Stimulated activated CD4-positive, alpha-beta T cell treated with anti-CD3 and anti-CD28 coated beads, Interleukin-4, amount 100 ng/mL, for 1 hour (primary cell): ENCODE measurements at places on chromosomes 2 and 18.

DNA sequence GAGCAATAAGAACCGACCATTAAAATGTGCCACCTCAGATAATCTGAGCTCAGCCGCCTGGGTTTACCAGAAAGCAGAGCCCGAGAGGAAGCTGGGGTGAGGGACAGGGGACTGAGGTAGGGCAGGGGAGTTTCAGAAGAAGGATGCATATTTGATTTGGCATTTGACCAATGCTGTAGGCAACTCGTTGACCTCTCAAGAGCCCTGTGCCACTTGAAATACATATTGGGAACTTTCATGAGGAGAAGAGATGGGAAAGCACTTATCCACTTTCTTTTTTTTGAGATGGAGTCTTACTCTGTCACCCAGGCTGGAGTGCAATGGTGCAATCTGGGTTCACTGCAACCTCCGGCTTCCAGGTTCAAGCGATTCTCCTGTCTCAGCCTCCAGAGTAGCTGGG lies 148.4 kb upstream of the SPRED2 start:
- no peak for DNase-seq

DNA sequence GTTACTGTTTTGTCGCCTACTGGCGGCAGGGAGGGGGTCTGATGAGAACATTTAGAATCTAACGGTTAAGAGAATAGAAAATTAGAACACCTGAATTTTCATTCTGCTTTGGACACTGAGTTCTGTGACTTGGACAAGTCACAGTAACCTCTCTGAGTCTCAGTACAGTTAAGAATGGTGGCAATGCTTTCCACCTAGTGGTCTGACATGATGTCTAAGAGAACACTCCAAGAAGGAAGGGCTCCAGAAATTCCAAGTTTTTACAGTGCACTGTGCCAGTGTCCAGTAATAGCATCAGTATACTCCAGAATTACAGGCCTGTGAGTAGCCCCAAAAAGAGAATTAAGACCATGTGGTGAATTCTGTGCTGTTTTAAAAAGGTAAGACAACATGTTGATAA lies 174.1 kb upstream of the ZFP36L2 start:
- DNase-seq: no peak

- DNase-seq: no peak
Measured at GRCh38 chr18:28189400-28190239, 12.7 kb upstream of the CDH2 start.

DNA sequence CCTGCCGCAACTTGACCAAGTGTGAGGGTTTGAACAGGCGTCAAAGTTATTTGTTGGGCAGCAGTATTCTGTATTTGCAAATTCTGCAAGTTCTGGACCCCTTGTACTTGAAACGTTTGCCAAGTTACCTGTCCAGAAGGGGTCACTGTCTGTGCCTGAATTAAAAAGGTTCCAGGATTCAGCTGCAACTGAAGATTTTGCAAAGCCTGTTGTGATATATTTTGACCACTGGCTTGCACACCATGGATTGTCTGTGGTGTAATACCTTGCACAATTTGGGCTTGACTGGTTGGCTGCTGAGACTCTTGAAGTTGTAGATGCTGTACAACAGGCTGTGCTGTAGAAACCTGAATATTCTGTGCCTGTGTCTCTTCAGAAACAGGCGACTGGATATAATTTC lies 10.2 kb downstream of the SP3 start:
- no peak for DNase-seq

DNA sequence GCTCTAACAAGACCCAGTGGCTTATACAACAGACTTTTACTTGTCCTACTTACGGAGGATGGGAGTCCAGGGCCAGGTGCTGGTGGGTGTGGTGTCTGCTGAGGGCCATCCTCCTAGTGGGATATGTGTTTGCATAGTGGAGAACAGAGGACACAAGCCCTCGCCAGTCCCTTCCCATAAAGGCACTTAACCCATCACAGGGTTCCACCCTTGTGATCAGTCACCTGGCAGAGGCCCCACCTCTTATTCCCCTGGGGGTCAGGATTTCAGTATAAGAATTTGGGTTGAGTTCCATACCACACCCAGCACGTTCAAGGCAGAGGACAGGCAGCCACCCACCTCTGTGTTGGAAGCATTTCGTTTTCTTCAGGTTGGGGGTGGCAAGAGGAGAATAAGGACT lies 259.0 kb downstream of the AGAP1 start:
- no peak for DNase-seq

DNA sequence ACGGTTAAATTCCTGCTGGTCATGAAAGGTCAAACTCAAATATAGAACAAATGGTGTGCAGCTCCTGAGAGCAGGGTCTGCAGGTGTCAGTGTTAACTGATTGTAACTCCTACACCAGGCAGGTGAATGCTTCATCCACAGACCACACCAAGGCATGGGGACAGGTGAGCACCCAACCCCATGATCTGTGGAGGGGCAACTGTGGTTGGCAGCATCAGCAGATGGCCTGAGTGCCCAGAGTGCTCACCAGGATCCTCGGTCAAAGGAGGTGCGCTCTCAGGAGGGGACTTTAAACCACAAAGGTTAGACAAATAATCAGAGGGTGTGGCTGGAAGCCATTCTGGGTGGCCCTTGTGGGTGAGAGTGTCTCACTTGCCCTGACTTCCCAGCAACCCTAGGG lies 44.5 kb downstream of the PTGR3 start:
- DNase-seq: no peak

- no peak for DNase-seq
Measured at GRCh38 chr2:157319795-157320194, 5.8 kb downstream of the ERMN start.

- no peak for DNase-seq
Measured at GRCh38 chr2:234958746-234959395, 7.1 kb downstream of the SH3BP4 start.

- no peak for DNase-seq
Measured at GRCh38 chr2:225196579-225196978, 154.3 kb upstream of the DOCK10 start.

GRCh38 chr2:134253804-134254203 lies at the start of gene MGAT5:
Gene MGAT5, plus strand, starts transcription at chr2:134254072. Its CDS starts 332 bp downstream, at chr2:134254404.
- no peak for DNase-seq

- no peak for DNase-seq
Measured at GRCh38 chr18:75730249-75730648, 302.7 kb upstream of the SMIM21 start.

- no peak for DNase-seq
Measured at GRCh38 chr18:75041586-75041985, 167.4 kb downstream of the PTGR3 start.
